Muscle of arm (tissue), 14 donors: ENCODE measurements at places on chromosomes 2 and 18.

GRCh38 chr2:47534179-47534919, 131.4 kb downstream of the MSH2 start:
- DNase-seq, result no peak

DNA sequence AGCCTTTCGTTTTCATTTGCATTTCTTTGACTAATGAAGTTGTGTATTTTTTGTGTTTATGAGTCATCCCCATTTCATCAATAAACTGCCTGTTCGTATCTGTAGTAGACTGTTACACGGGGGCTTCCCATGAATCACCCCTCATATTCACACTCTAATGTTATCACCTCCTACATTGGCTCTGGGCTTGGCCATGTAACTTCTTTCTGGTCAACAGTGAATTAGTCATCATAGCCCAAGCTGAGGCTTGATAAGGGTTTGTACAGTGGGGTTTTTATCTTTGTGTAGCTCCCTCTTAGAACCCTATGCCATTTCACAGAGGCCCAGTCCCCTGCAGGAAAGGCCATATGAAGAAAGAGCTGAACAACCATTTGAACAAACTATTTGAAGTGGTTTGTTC, 151.0 kb downstream of the CCBE1 start:
- DNase-seq, result no peak

GRCh38 chr2:108927936-108928659, 60.9 kb downstream of the EDAR start:
- DNase-seq, result peak; percentile 43

DNA sequence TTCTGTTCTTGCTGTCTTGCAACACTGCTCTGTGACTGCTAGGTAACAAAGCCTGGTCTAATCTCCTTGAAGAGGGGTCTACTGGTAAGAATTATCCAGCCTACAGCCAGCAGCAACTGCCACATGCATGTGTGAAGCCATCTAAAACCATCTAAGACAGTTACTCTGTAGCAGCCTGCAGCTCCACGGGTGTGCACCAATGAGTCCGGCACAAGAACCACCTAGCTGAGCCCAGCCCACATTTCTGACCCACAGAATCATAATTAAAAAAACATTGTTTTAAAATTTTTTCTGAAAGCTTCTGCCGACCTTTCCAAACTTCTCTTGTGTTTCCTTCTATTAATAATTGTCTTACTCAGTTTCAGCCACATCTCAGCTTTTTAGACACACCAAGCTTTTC, 102.8 kb downstream of the ZNF385B start:
- DNase-seq, result no peak

GRCh38 chr2:65130664-65131175, 814 bp upstream of the RAB1A start:
- DNase-seq, result peak; percentile 74

DNA sequence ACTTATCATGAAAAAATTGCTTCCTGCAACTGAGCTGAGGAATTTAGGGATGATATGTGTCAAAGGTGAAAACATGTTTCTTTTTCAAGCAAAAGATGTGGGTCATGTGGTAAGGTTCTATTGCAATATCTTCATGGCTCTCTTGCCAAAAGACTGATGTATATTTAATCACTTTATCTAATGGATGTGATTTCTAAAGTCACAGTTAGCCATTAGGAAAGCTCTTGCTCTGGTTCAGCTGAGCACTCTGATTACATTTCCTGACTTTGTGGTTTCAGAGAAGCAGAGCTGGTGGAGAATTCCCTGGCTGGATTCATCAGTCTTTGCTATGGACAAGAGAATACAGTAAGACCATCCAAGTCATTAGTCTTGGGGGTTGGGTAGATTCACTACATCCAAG, 24.4 kb downstream of the SCN9A start:
- DNase-seq, result no peak

DNA sequence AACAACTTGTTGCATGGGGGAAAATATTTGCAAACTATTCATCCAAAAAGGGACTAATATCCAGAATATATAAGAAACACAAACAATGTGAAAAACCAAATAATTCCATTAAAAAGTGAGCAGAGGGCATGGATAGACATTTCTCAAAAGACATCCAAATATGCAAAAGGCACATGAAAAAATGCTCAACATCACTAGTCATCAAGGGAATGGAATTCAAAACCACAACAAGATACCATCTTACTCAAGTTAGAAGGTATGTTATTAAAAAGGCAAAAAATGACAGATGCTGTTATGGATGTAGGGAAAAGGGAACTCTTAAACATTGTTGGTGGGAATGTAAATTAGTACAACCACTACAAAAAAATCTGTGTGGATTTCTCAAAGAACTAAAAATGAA, 396.5 kb downstream of the CCDC85A start:
- DNase-seq, result no peak

GRCh38 chr18:23627321-23627720, 35.4 kb downstream of the ANKRD29 start:
- no peak for DNase-seq

DNA sequence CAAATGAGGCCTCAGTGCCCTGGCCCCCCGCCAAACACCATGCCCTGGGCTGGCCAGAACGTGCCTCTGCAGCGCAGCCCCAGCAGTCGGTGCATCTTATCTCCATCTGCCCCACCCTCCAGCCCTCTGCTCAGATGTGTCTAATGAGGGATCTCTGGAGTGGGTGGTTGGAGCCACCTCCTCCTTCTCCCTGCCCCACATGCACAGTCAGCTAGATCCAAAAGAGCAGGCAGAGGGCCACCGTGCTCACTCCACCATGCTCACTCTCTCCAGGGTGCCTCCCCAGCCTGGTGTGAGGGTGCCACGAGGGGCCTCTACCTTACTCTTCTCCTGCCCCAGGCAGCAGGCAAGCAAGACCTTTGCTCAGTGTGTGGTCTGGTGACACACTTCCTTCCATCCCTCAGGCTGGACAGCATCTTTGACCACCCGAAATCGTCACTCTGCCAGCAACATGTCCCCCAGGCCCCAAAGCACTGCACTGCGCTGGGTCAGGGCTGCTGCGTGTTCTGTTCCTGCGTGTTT, 266.1 kb upstream of the HDAC4 start:
- DNase-seq, result no peak

GRCh38 chr18:11981543-11982366, 448 bp downstream of the IMPA2 start:
- DNase-seq, result peak; percentile 57

- no peak for DNase-seq
Measured at GRCh38 chr2:78416625-78417300, 608.7 kb upstream of the REG3G start.

DNA sequence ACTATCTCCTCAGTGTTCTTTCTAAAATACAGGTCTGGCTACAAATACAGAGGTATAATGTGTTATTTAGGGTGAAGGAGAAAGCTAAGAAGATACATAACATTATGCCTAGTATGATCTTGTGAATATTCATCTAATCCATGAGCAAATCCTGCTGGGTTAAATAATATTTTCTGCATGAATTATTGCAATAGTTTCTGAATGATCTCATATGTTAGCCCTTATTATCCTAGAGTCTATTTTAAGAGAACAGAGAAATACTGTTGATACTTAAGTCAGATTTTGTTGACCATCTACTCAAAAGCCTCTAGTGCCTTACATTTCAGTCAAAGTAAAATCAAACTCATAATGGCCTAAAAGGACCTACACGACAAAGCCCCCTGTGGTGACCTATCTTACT, 382.3 kb downstream of the FIGN start:
- DNase-seq, result no peak

- DNase-seq, result peak; percentile 26
Measured at GRCh38 chr18:68660354-68661183, 54.3 kb downstream of the TMX3 start.

GRCh38 chr2:122079844-122080243, 324.4 kb downstream of the TSN start:
- no peak for DNase-seq

- no peak for DNase-seq
Measured at GRCh38 chr2:229096409-229097066, 174.5 kb downstream of the PID1 start.

DNA sequence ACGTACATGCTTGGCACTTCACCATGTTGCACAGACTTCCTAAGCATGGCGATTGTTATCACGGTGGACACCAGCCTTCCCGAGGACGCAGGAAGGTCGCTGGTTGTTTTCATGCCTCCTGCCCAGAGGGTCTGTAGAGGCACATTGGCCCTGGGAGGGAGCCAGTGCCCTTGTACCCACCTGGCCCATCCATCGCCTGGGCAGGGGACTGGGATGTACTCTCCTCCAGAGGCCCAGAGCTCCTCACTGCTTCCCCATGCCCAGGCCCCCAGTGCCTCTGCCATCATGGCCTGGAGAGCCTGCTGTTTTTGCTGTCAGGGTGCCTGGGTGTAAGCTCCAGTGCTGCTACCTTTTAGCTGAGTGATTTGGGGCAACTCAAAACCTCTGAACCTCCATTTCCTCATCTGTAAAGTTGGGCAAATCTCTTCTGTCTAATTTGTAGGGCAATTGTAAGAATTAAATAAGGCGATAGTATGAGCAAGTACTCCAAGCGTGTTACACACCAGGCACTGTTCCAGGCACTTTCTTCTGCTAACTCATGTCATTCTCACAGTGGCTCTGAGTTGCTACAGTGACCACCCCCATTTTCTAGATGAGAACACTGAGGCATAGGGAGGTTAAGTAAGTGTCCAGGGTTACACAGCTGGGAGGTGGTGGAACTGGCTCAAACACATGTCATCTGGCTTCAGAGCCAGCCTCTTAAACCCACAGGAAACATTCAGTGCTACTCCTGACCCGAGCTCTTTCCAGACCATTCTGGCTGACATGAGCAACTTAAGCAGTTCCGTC, 45.3 kb downstream of the GREB1 start:
- DNase-seq, result no peak

DNA sequence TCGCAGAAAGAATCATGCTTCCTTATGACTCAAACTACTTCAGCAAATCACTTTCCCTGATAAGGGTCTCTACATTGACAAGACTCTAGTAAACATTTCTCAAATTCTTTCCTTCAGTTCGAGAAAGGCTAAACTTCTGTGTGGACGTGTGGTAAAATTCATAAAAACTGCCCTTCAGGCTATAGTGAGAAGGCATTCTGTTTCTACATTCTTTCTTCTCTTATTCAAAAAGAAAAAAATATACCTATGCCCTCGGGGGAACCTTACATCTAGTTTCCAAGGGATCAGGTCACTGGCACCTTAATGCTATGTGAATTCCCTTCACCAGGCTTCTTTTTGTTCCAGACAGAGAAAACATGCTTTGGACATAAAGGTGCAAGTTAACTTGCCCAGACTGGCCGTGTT, 4.9 kb downstream of the VIT start:
- DNase-seq, result no peak

- no peak for DNase-seq
Measured at GRCh38 chr18:61607867-61608266, 274.6 kb downstream of the CDH20 start.

DNA sequence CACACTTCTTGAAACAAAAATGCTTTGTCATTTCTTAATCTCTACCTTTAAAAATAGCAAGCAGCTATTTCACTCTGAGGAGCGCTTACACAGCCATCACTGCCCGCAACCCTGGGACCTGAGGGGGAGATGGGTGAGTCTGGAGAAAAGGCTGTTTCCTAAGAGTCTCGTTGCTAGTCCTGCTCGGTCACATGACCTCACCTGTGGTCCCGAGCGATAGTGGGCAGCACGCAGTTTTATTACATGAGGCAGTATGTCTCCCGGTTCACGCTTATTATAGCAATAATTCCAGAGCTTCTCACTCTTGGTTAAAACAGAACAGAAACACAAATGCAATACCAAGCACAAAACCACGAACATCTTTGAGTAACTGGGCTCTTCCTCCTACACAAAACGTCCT, 105.3 kb downstream of the ZNF516 start:
- DNase-seq, result no peak

GRCh38 chr2:84969511-84970209, 1.3 kb upstream of the KCMF1 start:
- no peak for DNase-seq

DNA sequence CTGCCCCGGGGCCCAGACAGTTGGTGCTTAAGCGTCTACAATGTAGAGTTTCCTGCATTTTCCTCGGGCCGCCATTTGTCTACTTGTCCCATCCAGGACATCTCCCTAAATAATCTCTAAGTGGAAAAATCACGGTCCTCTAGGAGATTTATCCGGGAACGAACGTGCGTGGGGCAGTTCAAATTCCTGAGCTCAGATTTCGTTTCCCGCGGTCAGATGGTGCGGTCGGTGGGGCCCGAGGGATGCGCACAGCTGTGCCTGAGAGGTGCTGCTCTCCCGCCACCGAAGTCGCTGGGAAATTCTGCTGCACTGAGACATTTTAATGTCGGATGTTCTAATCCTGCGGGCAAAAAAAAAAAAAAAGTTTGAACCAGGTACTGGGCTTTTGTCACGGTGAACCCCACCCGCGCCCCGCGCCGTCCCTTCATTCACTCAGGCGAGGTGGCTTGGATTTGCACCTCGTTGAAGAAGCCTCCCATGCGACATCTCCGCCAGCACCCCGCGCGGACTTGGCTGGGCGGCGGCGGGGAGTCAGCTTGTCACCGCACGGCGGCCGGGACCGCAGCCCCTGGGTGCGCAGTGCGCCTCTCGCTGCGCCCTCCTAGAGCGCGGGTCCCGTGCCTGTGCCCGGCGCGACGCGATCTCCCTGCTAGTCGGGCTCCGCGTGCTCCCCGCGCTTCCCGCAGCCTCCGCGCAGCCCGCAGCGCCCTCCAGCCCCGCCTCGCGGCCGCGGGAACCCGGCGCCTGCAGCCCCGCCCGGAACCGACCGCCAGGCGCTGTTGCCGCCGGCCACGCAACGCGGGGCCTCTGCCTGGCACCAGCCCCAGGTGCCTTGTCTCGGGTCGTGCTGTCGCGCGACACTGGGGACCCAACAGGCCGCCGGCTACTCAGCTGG, 191.9 kb upstream of the TCF4 start:
- DNase-seq, result peak; percentile 52

GRCh38 chr2:131076707-131077106, 16.6 kb downstream of the FAM168B start:
- DNase-seq, result no peak

DNA sequence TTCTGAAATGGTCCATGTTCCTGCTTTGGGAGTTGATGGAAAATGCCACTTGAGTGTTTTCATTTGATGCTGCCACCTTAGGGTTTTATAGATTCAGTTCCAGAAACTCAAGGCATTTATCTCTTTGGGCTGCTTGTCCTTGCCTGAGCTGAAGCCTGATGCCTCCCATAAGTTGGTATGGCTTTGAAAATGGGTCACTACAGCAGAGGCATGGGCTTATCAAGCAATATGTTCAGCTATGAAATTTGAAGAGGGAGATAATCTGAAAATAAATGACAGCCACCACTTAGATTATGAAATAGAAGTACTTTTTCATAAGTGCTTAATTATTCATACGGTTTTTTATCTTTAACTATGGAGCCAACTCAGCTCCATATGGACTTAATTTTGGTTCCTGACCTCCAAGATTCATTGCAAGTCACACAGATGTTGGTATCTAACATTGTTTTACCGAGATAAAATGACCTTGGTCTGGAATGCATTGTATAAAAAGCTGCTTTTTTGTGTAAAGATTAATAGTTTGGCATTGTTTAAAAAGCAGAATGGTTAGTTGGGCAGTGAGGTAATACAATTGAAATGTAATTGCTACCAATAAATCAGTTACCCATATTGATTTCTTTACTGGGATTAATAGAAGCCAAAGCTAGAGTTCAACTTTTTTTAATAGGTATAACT, 4.5 kb downstream of the SLC14A1 start:
- DNase-seq, result no peak

- no peak for DNase-seq
Measured at GRCh38 chr2:234577191-234577590, 80.3 kb upstream of the ARL4C start.
